Lung microvascular endothelial cell (primary cell): ENCODE measurements at places on chromosomes 3 and 15.

- DNase-seq: no peak
These were observed 179.7 kb upstream of the TOPAZ1 start for GRCh38 chr3:44061961-44062360.

GRCh38 chr3:131704098-131704497 is 201.3 kb upstream of the MRPL3 start:
- no peak for DNase-seq

DNA sequence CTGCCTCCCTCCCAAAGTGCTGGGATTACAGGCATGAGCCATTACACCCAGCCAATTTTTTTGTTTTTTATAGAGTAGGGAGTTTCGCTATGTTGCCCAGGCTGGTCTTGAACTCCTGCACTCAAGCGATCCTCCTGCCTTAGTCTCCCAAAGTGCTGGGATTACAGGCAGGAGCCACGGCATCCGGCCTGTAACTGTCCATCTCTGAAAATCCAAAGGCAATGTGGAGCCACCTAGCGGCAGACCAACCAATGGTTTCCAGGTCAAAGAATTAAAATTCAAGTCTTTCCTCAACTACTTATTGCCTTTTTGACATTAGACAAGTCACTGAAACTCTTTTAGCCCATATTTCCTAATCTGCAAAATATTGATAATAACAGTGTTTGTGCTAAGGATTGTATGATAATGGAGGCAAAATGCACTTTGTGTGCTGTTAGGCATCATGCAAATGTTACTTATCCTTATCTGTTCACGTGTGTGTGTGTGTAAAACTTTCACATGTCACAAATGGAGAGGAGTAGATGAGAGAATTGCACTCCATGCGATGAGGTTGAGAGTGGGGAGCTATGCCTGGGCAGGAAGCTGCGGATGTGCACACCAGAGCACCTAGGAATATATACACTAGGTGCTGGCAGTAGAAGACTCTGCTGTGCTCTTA is 48.7 kb downstream of the COL8A1 start:
- peak; percentile 84 for DNase-seq

DNA sequence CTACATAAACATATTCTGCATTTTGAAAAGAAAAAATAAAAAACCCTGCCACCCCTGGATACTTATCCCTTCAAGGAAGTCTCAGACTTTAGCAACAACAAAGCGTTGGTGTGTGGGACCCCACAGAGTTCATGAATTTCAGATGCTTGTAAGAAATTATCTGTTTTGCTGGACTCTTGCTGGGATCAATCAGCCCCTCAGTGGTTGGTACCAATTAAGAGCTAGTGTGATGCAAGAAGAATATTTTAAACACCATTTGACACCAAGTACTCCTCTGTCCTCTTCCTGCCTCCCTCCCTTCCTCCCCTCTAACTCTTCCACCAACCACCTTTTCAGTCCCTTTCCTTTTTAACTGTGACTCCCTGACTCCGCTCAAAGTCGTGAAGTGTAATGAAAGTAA is 51.5 kb downstream of the SST start:
- no peak for DNase-seq

GRCh38 chr3:136093771-136094170 is 102.4 kb downstream of the MSL2 start:
- DNase-seq: peak; percentile 35

GRCh38 chr3:73571238-73571794 is 53.4 kb downstream of the PDZRN3 start:
- DNase-seq: no peak

DNA sequence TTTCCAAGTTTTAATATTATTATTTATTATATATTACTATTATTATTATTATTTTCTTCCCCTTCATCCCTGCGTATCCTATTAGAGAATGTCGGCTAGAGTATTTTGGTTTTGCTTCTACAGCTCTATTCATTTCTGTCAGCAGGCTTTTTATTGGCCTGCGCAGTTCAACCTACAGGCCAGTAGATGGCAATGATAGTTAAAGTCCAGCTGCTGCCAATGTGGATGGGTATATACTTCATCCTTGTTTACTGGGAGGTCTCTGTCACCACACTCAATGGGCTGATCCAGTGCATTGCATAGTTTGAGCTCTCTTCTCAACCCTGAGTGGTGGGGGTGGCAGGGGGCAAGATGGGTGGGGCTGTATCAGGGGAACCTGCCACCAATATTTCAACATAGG is 799.8 kb downstream of the NSUN3 start:
- peak; percentile 7 for DNase-seq

GRCh38 chr3:165463531-165463930 is 267.3 kb upstream of the SLITRK3 start:
- DNase-seq: no peak

GRCh38 chr3:12663401-12663935 is 449 bp downstream of the RAF1 start:
- peak; percentile 53 for DNase-seq

GRCh38 chr3:20924646-20925385 is 738.8 kb upstream of the SGO1 start:
- DNase-seq: no peak

GRCh38 chr3:131630097-131630496 is 127.3 kb upstream of the MRPL3 start:
- no peak for DNase-seq

- peak; percentile 14 for DNase-seq
These were observed 428 bp downstream of the LYSMD4 start for GRCh38 chr15:99732751-99733267.
